ENCODE measurements at places on chromosomes 7 and 10.

DNA sequence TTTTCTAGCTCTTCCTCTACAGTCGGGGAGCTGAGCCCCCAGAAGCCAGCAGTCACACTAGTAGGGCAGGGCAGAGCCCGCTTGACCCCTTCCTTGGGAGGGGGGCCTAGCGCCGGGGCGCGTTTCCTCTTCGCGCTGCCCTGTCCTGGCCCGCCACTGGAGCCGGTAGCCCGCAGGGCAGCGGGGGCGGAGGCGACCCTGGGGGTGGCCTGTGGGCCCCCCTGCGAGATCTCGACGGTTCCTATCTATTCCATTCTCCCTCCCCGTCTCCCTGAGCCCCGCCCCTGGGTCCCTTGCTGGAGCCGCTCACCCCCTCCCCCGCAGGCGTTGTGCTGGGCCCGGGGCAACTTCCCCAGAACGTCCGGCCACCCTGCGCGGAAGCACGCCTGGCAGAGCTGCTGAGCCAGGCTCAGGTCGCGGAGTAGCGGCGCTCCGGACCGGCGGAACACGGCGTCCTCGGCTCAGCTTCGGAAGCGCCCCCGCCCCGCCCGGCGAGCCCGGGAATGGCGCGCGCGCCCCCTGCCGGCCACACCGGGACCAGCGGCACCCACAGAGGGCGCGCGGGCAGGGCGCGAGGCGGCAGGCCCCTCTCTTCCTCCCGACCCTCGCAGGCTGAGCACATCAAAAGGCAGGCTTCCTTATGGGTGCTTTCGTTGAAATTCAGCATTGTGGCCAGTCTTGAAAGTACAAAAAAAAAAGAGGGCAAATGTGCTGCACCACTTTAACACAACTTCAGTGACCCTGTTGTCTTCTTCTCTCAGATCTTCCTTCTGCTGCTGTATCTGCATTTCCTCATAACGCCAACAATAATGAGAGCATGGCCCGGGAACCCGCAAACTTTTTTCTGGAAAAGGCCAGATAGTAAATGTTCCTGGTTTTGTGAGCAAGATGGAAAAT, 327.6 kb downstream of the TNS3 start:
- DNase-seq = peak; percentile 68

DNA sequence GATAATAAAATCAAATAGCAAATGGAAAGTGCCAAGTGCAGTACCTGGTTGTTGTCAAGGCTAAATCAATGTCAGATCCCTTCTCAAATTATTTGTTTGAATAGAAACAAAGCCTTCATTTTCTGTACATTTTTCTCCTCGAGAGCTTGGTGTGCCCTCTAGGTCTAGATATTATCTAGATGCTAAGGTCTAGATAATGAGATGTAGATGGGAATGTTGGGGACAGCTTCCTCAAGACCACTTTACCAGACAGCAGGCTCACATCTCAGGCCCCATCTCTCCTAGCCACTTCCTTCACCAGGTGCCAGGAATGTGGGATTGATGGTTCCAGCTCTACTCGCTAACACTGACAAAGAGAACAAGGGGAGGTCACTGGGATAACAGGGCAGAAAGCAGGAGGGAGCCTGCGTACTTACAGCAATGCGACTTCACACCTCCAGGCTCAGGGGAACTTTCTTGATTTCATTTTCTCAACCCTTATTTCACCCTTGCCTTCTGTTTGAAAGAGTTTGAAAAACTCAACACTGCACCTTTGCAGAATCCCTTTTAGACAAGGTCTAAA, 451.4 kb upstream of the VSTM2A start:
- DNase-seq = no peak

- no peak for DNase-seq
These were observed 293.9 kb downstream of the CCDC3 start for GRCh38 chr10:12707461-12708185.

GRCh38 chr10:129107525-129107924, 359.5 kb upstream of the MGMT start:
- DNase-seq = no peak

GRCh38 chr10:132455986-132456847, 59.2 kb downstream of the PWWP2B start:
- DNase-seq = no peak

DNA sequence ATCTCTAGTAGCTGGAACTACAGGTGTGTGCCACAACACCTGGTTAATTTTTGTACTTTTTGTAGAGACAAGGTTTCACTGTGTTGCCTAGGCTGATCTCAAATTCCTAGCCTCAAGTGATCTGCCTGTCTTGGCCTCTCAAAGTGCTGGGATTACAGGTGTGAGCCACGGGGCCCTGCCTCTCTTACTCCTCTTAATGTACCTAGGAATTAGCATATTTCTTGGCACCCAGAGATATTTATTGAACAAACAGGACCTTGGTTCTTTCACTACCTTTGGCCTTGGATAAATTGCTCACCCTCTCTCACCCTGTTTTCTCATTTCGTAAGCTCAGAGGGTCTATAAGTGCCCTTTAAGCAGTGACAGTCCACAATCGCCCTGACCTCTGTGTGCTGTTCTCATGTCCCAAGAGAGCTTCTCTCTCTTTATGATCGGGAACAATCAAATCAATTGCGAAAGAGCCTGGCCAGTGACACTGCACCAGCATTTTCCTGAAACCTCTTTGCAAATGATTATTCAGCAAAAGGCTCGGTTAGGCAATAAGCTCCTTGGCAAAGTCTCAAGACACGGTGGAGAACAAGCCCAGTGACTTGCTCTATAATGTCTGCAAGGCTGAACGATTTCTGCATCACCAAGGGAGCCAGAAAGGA, 117.7 kb downstream of the APBB1IP start:
- peak; percentile 17 for DNase-seq

GRCh38 chr7:148865283-148865682, 18.8 kb downstream of the EZH2 start:
- DNase-seq = no peak

DNA sequence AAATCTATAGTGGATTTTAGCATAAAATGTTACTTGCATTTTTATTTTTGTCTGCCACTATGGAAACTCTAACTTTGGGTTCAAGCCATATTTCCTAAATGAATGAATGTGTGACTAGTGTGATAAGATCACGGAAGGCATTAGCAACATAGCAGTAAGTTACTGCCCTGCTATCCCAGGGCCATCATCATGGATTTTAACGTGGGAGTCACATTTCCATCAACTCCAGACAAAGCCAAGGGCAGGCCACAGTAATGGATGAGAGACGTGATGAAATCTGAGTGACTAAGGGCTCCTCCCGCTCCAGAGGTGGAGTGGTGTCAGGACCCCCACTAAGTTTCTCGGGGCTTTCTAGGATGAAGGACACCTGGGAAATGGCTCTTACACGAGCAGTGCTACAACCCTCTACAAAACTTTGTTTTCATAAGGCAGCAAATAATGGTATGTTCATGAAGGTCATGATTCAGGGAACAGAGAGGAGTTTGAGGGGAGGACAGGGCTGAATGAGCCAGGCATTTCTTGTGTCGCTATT, 34.3 kb downstream of the C10orf120 start:
- no peak for DNase-seq

DNA sequence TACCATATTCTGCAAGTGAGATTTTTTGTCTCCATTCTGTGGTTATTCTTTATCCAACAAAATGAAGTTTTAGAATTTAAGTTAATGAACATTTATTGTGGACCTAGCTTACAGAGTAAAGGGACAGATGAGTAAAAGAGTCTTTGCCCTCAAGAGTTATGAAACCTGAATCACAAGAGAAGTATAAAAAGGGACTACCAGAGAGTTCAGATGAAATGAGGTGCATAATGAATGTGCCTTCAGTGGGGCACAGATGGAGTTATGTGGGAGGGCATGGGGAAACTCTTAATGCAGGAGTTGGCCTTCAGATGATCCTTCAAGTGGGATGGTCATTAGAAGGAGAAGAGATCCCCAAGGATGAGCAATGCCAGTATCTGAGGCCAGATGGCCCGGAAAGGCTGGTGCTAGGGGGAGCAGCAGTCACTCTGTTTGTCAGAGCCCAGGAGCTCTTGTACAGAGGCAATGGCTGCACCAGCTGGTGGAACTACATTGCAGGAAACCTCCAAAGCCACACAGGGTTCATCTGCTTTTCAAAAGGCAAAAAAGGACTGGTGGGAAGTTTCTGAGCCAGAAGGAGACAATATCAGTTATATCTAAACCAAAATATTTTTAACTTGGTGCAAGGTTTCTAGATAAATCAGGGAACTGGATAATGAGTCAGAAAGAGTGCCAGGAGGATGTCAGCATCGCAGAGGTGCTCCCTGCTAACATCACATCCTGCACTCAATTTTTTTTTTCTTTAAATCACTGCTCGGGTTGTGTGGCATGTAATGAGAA, 162.0 kb downstream of the KLF6 start:
- DNase-seq = no peak

DNA sequence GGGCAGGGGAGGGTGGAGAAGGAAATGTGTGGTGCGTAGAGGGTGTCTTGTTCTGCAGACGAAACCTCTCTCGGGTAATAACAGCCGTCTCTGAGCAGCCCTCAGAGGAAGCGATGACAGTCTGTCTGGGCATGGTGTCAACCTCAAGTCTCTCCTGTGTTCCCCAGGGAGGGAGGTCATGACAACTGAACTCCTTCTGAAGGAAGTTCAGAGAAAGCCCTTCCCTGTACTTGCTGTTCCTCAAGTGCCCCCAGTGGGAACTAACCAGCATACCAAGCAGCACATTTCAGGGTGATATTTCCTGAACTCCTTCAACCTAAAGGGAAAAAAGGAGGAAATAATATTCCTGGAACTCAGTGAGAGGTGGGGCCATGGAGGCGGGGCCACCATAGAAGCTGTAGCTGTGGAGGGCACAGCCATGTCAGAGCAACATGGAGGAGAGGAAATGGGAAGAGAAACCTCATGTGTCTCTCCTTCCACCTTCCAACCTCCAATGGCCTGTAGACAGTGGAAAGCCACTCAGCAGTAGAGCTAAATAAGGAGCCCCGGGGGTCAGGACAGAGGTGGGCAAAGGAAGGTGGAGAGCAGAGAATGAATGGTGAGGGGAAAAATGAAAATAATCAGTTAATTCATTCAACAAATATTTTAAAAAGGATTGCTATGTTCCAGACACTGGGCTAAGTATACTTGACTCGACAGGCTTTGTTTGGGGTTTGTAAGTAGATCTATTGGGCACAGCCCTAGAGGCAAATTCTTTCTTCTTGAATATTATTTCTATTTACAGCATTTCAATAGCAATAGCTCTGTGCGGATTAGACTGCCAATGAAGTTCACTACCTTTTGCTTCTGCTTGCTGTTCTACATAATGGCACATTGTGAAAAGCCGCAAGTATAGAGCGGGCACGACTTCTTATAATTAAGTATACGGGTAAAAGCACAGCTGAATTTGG, 61.0 kb upstream of the AOAH start:
- DNase-seq = no peak

GRCh38 chr7:124792696-124793095, 27.1 kb upstream of the GPR37 start:
- DNase-seq = no peak

GRCh38 chr10:98125940-98126631, 8.4 kb upstream of the R3HCC1L start:
- no peak for DNase-seq

GRCh38 chr10:3131098-3131497, 41.5 kb downstream of the PITRM1 start:
- no peak for DNase-seq

- no peak for DNase-seq
These were observed 2.6 kb downstream of the MRPL43 start for GRCh38 chr10:100984672-100985177.

DNA sequence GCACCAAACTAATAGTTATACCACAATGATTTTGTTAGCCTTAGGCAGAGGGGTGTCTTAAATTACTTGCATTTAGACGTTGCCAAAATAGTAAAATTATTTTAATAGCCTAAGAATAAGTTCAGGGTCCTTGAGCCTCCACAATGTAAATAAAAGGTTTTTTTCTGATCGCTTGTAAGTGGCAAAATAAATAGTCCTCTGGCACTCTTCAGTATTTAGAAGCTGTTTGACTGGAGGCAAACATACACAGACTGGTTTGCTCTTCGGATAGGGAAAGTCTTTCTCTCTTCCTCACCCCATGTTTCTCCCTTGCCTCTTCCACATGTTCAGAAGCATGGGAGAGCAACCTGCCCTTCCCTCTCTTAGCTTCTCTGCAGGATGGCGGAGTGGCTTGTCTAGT, 49.5 kb upstream of the FAM180A start:
- DNase-seq = no peak

- DNase-seq = no peak
These were observed 280.4 kb downstream of the GLRX3 start for GRCh38 chr10:130416334-130417150.

Data from posterior cingulate gyrus (tissue), 11 donors.